Activated CD8-positive, alpha-beta memory T cell treated with anti-CD3 and anti-CD28 coated beads for 1 hour (primary cell): ENCODE measurements at places on chromosomes 1 and 21.

GRCh38 chr1:47755101-47755990 lies 241.8 kb downstream of the TRABD2B start:
- peak; percentile 22 for DNase-seq

DNA sequence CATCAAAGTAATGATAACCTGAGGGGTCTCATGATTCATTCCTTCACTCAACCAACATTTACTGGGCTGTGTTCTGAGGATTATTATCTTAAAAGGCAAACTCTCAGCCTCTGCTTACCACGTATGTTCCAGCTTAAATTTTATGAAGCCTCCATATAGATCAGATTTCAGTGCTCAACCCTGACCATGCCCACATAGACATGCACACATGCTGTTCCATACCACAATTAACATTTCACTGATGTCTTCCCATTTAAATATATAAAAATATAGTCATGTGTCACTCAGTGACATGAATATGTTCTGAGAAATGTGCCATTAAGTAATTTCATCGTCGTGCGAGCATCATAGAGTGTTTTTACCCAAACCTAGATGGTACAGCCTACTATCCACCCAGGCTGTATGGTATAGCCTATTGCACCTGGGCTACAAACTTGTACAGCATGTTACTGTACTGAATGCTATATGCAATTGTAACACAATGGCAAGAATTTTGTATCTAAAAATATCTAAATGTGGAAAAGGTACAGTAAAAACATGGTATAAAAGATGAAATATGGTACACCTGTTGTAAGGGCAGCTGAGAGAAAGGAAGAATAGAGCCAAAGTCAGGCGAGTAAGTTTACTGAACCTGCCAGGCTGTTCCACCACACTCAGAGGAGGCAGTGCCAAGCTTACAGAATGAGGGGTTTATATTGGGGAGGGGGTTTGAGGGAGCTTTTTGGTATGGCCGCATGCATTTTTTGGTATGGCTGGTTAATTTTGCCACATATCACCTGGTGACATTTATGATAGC lies 134.7 kb upstream of the ETV3 start:
- no peak for DNase-seq

DNA sequence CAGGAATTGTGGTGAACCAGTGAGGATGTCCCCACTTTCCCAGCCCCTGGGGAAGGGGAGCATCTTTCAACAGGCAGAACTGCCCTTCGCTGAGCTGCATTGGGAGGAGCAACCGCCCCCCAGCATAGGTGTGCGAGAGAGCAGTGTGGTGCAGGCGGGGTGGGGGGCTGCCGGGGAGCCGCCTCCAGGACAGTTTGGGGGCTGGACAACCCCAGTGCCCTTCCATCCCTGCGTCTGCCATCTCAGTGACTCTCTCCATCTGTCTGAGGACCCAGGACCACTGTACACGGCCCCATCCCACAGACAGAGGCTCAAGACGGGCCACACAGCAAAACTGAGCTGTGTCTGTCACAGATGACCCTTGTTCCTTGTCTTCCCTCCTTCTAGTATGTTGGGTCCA lies 14.2 kb downstream of the PODN start:
- DNase-seq: no peak

DNA sequence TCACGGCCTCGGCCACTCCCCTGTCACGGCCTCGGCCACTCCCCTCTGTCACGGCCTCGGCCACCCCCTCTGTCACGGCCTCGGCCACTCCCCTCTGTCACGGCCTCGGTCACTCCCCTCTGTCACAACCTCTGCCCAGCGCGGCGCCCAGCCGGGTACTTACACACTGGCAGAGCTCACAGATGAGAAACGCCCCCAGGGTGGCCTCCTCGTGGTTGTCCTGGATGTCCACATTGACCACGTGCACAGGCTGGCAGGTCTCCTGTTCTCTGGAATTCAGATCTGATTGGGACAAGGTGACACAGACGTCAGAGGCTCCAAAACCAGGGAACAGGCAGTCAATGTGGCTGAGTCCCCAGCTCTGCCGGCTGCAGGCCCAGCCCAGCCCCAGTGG lies 3.3 kb upstream of the TMEM240 start:
- no peak for DNase-seq

GRCh38 chr1:7656557-7657215 lies 114.4 kb upstream of the VAMP3 start:
- DNase-seq: no peak

- no peak for DNase-seq
These were observed 4.5 kb downstream of the LCE2D start for GRCh38 chr1:152667648-152668047.

DNA sequence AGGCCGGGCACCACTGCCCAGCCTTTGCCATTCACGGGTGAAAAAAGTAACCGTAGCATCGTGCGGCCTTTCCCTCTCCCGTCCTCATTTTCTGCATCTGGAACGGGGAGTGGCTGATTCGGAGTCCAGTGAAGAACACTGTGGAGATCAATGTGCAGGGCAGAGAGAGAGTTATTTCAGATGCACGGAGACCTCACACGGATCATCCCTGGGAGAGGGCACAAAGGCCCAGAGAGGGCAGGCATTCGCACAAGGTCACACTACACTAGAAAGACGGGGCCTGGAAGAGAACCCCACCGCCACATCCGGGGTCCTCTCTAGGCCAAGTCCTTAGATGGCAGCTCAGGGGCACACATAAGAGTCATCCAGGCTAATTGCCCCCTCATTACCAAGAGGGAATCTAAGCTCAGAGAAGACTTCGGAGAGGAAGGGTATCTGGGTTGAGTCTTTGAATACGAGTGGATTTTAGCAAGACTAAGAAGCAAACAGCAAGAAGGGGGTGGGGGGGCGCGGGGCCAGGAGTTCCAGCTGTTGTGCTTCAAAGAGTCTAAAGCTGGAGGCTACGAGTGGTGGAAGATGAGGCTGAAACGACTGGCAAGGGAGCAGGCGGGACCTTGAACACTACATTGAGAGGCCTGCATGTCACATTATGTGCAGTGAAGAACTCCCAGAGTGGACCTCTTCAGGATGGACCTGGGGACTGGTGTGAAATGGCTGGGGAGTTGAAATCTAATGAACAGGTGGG lies 857 bp downstream of the GPX7 start:
- DNase-seq: no peak

- no peak for DNase-seq
These were observed 44.0 kb downstream of the ACP6 start for GRCh38 chr1:147626291-147626690.

GRCh38 chr1:75559136-75559535 lies 51.8 kb downstream of the SLC44A5 start:
- DNase-seq: no peak

GRCh38 chr1:230210326-230210980 lies 143.4 kb downstream of the GALNT2 start:
- DNase-seq: no peak

DNA sequence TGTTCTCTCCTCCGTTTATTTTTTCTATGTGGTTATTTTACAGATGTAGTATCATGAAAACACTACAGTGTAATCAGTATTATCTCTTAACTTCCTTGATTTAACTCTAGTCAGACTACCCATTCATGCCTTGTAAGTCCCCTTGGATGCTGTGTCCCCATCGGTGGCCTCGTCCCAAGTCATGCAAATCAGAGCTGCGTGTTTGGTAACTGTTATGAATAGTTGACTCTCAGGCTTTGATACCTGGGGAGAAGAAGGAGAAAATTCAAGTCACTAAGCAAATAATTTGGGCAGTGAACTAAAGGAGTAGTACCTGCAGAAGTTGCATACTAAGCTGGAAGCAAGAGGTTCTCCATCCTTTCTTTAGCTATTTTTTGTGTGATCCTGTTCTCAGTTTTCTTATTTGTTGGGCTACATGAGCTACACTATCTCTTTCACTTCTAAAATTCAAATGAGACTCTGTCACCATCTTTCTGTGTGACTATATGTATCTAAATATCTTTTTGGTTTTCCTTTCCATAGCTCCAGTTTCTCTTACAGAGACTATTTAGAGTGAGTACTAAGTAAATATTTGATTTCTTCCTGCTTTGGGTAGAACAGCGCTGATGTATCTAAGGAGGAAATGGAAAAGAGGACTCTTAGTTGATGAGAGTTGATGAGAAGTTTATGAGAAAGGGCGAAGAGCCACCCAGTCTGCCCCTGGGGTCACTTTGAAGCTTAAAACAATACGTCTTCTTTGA lies 50.9 kb downstream of the VANGL2 start:
- no peak for DNase-seq

DNA sequence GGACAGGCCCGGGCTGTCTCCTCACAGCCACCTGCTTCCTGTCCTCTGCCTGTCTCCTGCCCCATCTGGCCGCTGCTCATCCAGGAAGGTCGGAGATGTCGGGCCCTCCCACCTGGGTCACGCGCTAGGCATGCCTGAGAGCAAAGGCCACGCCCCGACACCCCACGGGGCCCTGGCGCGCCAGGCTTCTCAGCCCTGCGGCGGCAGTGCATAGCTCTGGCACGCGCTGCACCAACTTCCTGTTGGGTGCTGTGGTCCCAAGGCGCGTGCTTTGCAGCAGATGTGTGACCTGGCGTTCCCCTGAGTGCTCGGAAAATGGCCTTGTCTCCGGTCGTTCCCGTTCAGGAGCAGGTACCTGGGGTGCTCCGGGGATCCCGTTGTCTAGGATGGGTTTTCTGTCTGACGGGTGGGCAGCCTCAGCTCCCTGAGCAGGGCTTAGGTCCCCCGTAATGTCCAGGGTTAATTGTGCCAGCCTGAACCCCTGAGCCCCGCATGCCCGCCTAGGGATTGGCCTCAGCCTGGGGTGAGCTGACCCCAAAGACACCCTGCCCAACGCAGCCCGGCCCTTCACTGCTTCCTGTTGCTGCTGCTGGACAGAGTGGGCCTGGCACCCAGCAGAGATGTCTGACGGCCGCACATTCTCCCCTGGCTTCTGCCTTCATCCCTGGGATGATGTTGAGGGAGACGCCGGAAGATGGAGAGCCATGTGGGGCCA lies 19.4 kb upstream of the KCNAB2 start:
- DNase-seq: peak; percentile 74

DNA sequence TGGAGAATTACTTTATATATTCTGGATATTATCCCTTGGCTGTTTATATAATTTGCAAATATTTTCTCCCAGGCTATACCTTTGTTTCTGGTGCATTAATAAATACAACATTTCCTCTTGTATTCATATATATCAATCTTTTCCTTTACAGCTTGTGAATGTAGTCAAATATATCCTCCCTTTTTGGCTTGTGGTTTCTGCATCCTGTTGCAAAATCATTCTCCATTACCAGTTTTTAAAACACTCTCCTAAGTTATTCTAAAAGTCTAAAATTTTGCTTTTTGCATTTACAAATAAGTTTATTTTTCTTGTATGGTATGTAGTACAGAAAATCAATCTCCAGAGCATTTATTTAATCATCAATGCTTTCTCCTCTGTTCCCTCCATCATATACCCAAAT lies 909.4 kb downstream of the ADGRL2 start:
- no peak for DNase-seq

- DNase-seq: no peak
These were observed 17.3 kb downstream of the PHGDH start for GRCh38 chr1:119729044-119729443.

GRCh38 chr1:83632906-83633305 lies 366.0 kb downstream of the TTLL7 start:
- DNase-seq: no peak

- no peak for DNase-seq
These were observed 245.3 kb downstream of the CTH start for GRCh38 chr1:70656361-70656760.

DNA sequence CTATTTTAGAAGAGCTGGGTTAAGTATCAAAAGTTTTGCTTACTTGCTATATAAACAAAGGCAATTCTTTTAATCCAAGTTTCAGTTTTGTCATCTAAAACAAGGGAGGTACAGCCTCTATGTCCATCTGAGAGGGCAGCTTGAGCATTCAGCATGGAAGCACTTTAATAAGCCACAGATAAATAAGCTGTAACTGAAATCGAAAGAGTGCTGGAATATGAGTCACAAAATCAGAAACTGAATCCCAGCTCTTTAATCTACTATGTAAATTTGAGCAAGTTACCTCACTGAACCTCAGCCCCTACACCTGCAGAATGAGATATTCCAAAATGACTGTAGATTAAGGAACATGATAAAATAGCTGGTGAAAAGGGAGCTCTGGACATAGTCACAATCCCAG lies 80.0 kb upstream of the HP1BP3 start:
- no peak for DNase-seq

- no peak for DNase-seq
These were observed 319.4 kb downstream of the PTBP2 start for GRCh38 chr1:97041026-97041425.

DNA sequence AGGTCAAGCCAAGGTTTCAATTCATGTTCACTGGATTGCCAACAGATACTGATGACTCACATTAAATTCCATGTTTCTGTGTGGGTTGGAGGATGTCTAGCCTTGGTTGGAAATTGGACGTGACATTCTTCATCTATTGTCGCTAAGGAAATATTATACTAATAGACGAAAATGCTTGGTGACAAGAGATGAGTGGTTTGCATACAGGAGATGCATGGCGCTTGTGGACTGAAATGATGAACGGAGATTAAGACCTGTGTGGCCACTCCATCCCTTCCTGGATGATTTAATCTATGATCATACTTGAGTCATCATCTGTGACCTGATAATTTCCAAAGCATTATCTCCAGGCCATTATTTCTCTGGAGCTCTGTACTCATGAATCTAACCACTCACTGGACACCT lies 97.0 kb upstream of the CD34 start:
- DNase-seq: no peak

- no peak for DNase-seq
These were observed 7.8 kb upstream of the SRRM1 start for GRCh38 chr1:24635195-24635843.
